Breast epithelium (tissue), 4 donors: ENCODE measurements at places on chromosomes 5 and 9.

GRCh38 chr9:133587051-133587450, 22.1 kb downstream of the FAM163B start:
- H3K36me3 ChIP-seq, result no peaks in the 10 kb centered on the region
- no peak overlapping the region for H3K27ac ChIP-seq
- H3K4me3 ChIP-seq, result no peak overlapping the region
- DNase-seq, result no peak
- no peaks in the 10 kb centered on the region for H3K4me1 ChIP-seq

GRCh38 chr5:92838253-92838652, 742.8 kb downstream of the NR2F1-AS1 start:
- H3K4me3 ChIP-seq, result no peak overlapping the region
- DNase-seq, result no peak
- H3K36me3 ChIP-seq, result no peaks in the 10 kb centered on the region

- H3K27ac ChIP-seq, result no peak overlapping the region
- no peaks in the 10 kb centered on the region for H3K36me3 ChIP-seq
- H3K27me3 ChIP-seq, result no peaks in the 10 kb centered on the region
- H3K4me1 ChIP-seq, result no peaks in the 10 kb centered on the region
Observed at GRCh38 chr5:14895301-14895700, 23.7 kb upstream of the ANKH start.

DNA sequence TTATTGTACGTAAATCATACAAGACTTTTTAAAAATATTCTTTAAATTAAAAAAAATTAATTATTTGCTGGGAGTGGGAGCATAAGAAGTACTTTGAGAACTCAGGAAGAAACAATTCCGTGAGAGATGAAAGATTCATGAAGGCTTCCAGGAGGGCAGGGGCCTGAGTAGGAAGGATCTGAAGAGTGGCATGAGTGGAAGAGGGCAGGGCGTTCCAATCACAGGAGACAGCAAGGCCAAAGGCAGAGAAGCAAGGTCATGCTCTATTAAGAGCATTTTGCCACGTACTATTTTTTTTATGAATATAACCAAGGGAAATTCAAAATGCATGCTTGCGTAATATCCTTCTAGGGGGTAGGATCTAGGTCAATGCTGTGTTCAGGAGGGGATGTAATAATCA, 265.5 kb downstream of the ZNF608 start:
- no peaks in the 10 kb centered on the region for H3K27me3 ChIP-seq
- H3K36me3 ChIP-seq, result no peaks in the 10 kb centered on the region
- H3K4me3 ChIP-seq, result no peak overlapping the region
- no peak for DNase-seq

DNA sequence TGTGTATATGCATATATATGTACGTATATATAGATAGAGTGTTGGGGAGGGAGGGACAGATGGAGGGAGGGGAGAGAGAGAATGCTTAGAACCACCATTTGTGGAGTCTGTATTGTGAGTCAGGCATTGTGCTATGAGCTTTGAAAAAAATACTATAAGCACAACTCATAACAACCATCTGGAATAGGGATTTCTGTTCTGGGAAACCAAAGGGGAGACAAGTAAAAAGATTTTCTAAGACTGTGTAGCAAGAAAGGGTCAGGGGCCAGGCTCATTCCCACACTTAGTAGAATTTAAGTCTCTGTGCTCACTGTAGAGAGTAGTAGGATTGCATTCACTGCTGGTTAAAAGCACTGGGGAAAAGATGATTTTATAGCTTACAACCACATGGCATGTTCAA, 202.3 kb upstream of the SGCD start:
- no peak overlapping the region for H3K4me3 ChIP-seq
- H3K27me3 ChIP-seq, result no peaks in the 10 kb centered on the region
- no peak overlapping the region for H3K27ac ChIP-seq
- no peaks in the 10 kb centered on the region for H3K4me1 ChIP-seq

- no peak overlapping the region for H3K4me3 ChIP-seq
- H3K27ac ChIP-seq, result no peak overlapping the region
- H3K36me3 ChIP-seq, result no peaks in the 10 kb centered on the region
- H3K4me1 ChIP-seq, result no peaks in the 10 kb centered on the region
- no peak for DNase-seq
- H3K27me3 ChIP-seq, result no peaks in the 10 kb centered on the region
Observed at GRCh38 chr5:126909856-126910255, 120.5 kb downstream of the MARCHF3 start.

DNA sequence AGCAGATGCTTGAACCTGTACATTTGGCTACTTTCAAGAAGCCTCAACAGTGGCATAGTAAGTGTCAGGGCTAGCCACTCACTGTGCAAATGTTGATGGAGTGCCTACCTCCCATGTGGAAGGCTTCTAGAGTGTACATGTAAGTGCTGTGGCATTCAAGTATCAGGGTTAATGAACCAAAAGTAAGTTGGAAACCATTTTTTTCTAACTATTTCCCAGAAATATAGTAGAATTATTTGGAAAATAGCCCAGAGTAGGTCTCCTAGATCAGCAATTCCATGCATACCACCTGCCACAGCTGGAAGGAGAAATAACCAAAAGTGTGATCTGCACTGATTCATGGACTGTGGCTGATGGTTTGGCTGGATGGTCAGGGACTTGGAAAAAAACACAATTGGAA, 53.3 kb downstream of the FOXD1 start:
- no peak for DNase-seq
- H3K27ac ChIP-seq, result no peak overlapping the region
- no peaks in the 10 kb centered on the region for H3K36me3 ChIP-seq
- H3K4me1 ChIP-seq, result no peaks in the 10 kb centered on the region

GRCh38 chr5:101159006-101159405, 255.9 kb upstream of the ST8SIA4 start:
- no peak overlapping the region for H3K4me3 ChIP-seq
- DNase-seq, result no peak
- H3K36me3 ChIP-seq, result no peaks in the 10 kb centered on the region
- no peaks in the 10 kb centered on the region for H3K27me3 ChIP-seq
- H3K27ac ChIP-seq, result no peak overlapping the region

DNA sequence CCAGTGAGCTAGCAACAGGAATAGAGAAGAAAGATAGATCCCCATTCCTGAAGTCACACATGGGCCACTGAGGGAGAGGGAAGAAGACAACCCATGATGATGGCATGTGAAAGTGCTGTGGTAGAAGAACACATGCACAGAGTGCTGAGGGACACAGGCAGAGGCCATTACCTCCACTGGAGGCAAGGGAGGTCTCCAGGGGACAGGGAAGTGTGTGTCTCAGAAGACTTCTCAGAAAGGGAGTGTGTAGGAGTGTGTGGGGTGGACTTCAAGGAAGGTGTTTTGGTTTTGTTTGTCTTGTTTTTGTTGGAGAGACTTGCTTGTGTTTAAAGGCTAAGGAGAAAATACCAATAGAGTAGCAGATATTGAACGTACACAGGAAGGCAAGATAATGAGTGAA, 77.0 kb upstream of the SMARCA2 start:
- no peak overlapping the region for H3K4me3 ChIP-seq
- H3K36me3 ChIP-seq, result no peaks in the 10 kb centered on the region
- DNase-seq, result no peak
- H3K27me3 ChIP-seq, result no peaks in the 10 kb centered on the region
- no peaks in the 10 kb centered on the region for H3K4me1 ChIP-seq

- no peaks in the 10 kb centered on the region for H3K27me3 ChIP-seq
- H3K4me1 ChIP-seq, result no peaks in the 10 kb centered on the region
- no peaks in the 10 kb centered on the region for H3K36me3 ChIP-seq
- no peak overlapping the region for H3K4me3 ChIP-seq
Observed at GRCh38 chr5:134135091-134135655, 20.7 kb downstream of the TCF7 start.

GRCh38 chr9:128054087-128054486, 13.0 kb downstream of the NAIF1 start:
- peak overlapping the region; percentile 79 for H3K27ac ChIP-seq
- H3K4me1 ChIP-seq, result peaks cover 7% of the 10 kb centered on the region
- no peaks in the 10 kb centered on the region for H3K27me3 ChIP-seq
- H3K36me3 ChIP-seq, result no peaks in the 10 kb centered on the region
- no peak for DNase-seq
- H3K4me3 ChIP-seq, result no peak overlapping the region
